ENCODE measurements at places on chromosomes 3 and 15.
A peak's percentile ranks its signal among the peaks of the same experiment; 100 is the strongest.

DNA sequence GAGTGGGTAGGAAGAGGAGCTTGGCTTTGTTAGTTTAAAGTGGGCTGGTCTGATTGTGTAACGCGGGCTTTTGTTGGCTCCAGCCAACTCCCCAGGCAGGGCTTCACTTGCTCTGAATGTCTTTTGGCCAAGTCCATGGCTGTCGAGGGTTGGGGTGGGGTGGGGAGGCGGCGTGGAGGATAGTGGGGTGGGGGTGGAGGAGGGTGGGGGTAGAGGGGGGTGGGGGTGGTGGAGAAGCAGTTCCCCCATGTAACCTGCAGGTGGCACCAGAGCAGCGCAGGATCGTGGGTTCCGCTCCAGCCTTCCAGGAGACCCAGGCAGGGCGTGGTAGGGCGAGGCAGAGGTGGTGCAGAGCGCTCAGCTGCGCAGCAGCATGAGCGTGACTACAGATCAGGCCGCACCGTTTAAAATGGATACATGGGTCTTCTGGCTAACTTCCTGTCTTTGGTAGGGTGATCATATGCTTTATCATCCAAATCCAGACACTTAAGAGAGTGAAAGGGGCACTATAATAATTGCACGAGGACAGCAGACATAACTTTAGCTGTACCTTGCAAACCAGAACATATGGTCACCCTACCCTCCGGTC lies 28.3 kb downstream of the GOLGA6A start:
- peak; percentile 41 for DNase-seq

DNA sequence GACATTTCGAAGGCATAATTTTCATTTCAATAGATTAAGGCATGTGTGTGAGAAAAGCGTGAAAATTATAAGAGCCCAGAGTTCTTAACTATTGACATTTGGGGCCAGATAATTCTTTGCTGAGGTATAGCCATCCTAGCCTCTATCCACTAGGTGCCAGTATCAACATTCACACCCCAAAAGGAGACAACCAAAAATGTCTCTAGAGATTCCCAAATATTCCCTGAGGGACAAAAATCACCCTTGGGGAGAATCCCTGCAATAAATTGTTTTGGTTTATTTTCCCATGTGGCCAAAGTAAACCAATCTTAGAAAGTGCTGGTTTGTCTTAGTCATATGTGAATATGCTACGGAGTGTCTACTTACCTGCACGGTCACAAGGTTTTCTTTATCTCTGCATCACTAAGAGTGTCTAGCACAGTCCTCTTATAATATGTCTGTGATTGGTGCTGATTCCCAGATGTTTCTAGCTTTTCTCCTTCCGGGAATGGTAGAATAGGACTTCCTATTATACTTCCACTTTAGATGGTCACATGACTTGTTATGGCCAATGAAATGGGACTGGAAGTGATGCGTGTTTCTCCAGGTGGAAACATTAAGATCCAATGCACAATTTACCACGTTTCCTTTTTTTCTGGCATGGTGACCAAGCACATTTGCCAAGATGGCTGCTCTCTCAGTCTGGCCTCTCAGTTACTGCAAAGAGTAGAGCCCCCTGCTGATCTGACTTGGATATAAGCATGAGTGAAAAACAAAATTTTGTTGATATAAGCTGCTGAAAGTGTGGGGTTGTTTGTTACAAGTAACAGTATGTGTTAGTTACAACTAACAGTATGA lies 8.0 kb upstream of the KBTBD8 start:
- no peak for DNase-seq

GRCh38 chr3:140898340-140899180 lies 43.1 kb upstream of the SLC25A36 start:
- no peak for DNase-seq

DNA sequence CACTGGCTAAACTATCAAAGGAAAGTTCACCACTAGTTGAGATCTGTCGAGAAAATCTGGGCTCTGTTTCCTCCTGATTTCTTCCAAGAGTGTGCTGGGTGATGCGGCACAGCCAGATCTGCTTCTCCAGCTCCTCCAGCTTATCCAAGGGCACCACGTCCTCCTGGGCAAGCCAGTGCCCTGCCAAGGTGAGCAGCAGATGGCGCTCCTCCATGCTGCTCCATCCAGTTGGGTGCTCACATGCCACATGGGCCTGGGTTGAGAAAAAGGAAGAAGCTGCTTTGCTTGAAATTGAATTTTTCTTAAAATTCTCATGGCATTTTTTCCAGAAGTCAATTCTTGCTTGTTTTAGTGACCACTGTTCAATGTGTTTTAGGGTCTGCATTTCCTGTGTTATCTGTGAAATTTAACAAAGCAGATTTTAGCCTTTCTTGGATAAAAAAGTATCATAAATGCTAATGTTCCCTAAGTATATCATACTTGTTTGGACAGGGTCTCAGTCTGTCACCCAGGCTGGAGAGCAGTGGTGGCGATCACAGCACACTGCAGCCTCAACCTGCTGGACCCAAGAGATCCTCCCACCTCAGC lies 47.3 kb downstream of the EIF3J start:
- peak; percentile 25 for DNase-seq

DNA sequence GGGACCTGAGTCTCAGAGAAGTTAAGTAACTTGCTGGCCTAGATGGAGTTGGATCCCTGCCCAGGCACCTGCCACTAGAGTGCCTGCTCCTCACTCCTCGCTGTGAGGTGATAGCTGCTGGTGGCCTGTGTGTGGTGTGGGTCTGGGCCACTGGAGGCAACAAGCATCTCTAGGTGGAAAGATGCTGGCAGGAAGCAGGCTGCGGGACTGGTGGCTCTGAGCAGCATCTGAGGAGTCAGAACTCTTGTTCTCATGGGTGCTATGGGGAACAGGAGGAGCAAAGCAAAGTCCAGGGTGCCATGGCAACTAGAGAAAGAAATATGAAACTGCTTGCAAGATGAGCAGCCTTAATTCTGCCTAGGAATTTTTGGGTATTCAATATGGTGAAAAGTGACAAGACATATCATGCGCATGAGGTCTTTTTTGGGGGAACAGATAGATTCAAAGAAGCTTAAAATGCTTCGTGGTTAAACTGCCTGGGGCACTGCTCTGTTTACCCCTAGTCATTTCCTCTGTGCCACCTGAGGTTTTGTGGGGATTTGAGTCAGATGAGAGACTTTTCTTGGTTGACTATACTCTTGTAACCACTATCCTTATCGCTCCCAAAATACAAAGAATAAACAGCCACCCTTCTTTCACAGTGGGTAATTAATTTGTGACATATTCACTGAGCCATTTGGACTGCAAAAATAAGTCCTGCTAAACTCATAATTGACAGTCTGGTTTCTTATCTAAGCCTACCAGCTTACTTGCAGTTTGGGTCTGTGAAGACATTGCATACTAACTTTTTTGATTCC lies 50.3 kb downstream of the MED12L start:
- no peak for DNase-seq

DNA sequence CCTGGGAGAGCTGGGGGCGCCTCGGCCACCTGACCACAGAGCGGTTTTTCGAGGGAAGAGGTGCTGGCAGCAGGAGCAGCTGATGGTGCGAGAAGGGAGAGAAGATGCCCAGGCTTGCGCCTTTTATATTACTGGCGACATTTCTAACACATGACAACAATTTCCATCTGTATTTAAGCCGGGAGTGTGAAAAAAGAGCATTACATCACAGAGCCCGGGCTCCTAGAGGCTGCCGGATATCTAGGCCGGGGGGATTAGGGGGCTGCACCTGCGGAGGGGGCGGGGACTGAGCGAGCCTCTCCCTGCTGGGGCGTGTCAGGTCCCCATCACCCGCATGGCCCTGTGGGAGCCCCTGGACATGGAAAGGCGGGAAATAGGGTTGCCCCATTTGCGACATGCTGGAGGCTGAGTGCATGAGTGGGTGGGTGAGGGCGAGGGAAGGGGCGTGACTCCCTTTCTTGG lies 440.7 kb downstream of the MAGI1 start:
- no peak for DNase-seq

DNA sequence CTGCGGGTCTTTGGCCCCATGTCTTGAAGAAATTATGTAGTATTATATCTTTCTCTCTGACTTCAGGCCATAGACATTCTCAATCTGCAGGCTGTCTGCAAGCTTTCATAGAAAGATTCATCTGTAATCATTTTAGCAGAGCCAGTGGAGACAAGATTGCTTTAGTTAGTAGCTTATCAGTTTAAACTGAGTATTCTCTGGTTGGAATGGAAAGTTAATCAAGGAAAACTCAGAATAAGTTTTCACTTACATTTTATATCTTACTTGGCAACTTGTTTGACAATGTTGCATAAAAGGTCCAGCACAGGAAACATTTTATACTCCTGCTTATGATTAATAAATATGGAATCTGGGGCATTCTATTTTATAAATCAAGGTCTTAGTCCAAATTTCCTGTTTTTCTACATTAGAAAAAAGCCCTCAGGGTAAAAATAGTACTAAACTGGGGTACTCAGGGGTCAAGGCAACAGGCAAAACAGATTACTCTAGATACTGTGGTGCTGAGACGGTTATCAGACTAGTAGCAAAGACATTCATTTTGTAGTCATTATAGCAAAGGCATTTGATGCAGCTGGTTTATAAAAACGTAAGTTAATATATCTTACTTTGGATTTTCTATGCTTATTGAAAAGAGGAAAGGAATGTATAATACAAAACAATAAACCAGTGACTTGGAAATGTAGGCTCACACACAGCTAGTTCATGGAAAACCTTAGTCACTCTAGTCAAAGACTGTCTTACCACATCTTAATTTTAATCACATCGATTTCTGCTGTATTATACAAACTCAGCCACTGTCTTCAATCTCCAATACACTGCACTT lies 45.2 kb upstream of the FILIP1L start:
- no peak for DNase-seq

- no peak for DNase-seq
These were observed 18.1 kb upstream of the IL1RAP start for GRCh38 chr3:190495796-190496195.

GRCh38 chr15:90990446-90990845 lies 3.9 kb downstream of the PRC1 start:
- DNase-seq: no peak

DNA sequence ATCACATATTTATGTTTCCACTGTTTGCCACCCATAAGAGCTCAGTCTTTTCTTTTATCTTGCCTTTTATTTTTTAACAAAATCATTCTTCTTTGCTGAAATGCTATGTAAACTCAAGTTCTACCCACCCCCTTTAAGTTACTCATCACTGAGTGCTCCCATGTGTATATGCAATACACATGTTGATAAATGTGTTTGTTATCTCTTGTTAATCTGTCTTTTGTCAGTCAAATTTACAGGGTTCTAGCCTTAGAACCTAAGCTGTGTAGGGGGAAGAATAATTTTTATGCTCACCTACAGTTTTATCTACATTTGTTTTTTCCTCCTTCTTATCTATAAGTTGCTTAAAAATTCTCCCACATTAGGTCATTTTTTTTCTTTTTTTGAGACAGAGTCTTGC lies 1195.9 kb downstream of the ROBO2 start:
- DNase-seq: no peak

DNA sequence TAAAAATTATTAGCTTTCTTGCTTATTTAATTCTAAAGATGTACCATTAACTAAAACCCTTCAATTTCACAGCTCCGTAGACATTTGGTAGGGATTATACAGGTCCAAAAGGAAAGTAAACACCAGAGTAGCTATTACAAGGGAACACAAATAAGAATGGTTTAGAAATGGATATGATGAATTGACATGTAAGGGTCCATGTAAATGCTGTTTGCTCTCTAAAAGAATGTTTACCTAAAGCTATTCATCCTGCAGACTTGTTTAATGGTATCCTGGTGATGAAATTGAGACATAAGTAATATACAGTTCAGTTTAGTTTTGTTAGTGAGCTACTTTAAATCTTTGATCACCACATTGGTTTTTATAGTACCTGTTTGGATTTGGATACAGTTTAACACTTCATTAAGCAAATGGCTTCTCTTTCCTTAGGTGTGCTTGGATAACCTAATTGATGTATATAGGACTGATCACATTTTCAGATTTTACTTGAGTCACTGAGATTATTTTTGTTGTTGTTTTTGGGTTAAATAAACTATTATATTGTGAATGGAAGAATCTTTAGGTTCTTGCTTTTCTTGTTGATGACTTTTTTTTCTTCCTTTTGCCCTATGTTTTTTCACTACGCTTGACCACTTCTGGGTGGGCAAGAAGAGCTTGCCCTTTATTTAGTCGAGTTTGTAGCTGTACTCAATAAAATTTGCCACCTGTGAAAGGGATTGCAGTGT lies 115.4 kb downstream of the TCF12 start:
- no peak for DNase-seq

- DNase-seq: no peak
These were observed 82.1 kb downstream of the EEFSEC start for GRCh38 chr3:128235207-128235926.

All from stimulated activated CD4-positive, alpha-beta T cell treated with anti-CD3 and anti-CD28 coated beads, Interleukin-1b, Interleukin-23, amount 100 ng/mL, for 1 hour (primary cell).